Right renal cortex interstitium (tissue), 3 donors: ENCODE measurements at places on chromosomes 16 and 17.
A peak's percentile ranks its signal among the peaks of the same experiment; 100 is the strongest.

DNA sequence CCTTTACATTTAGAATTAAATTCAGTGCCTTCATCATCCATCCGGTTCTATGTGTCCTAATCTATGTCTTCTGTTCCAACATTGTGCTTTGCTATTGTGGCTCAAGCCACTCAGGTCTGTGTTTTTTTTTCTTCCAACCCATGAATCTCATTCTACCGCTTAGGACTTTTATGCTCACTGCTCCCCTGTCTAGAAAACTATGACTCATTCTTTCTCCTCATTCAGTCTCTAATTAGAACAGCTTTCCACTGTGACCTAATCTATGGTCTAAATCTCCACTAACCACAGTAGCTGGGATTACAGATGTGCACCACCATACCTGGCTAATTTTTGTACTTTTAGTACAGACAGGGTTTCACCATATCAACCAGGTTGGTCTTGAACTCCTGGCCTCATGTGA lies 418.7 kb downstream of the KCNJ2 start:
- no peak for DNase-seq

GRCh38 chr17:77535892-77536291 lies 395.1 kb downstream of the SEC14L1 start:
- no peak for DNase-seq

DNA sequence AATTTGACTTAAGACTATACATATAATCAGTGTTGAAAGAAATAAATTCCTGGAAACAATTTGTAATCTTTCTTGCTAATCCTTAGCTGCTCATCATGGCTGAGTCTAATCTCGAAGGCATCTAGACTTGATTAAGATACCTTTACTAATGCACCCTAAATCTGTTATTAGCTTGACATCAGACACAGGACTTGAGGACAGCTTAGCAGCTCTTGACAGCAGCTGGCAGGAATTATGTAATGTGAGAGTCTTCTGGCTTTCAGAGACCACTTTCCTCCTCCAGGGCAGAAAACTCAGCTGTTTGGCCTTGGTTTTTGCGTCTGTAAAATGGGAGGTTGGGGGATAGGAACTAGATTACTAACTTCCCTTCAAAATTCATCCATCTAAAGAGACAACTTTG lies 7.1 kb upstream of the MPP2 start:
- no peak for DNase-seq

DNA sequence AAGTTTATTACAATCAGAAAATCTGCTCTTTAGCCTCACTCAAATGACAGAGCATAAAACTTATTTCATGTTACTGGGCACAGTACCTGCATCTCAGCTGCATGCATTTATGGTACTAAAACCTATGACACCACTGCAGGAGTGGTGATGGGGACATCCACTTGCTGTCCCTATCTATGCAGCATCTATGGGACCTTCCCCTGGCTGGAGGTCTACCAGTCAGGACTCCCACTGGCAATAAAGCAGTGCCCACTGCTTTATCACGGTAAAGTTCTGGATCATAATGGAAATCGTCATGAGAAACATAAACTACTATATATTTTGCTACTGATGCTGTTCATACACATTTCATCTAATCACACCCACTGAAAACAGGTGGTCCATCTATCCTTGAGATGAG lies 26.2 kb downstream of the NSMCE1 start:
- no peak for DNase-seq

GRCh38 chr16:13036600-13036999 lies 135.2 kb downstream of the SHISA9 start:
- peak; percentile 51 for DNase-seq
